NCI-H510A treated with DMSO at 0.1 percent for 48 hours (cell line): ENCODE measurements at places on chromosomes 5 and 9.

- no peak for DNase-seq
Observed at GRCh38 chr9:134634176-134634575, 7.4 kb upstream of the COL5A1 start.

DNA sequence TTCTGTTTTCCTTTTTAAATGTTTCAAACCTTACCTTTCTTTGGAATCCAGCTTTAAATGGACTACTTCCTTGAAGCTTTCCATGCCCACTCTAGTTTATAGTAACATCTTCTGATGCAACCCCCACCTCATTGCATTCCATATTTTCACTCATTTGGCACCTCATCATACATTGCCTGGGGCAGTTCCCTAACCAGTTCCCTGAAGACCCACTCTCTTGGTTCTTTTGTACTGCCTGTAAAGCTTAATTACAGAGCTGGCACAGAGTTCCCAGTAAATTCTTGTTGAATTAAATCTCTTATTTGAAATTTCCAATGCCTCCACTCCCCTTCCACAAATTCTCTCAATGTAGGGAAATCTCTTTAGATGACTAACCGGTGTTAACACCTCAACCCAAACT, 257.2 kb downstream of the ARRDC3 start:
- no peak for DNase-seq

GRCh38 chr9:30310711-30311110, 2073.7 kb upstream of the ACO1 start:
- DNase-seq = no peak

DNA sequence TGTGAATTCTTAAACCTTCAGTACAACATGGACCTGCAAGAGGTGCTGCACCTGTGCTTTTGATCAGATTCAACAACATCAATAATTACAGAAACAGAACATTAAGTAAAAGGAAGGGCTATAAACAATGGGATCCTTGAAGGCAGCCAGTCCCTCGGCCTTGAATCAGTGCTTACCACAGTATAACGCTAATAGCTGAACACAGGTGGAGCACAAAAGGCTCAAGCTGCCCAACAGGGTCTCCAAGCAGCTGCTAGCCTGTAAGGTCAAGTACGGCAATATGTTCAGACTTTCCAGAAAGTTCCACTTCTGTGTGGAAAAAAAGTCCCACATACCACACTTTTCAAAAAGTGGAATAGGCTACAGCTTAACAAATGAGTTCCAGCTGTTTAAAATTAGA, 61.9 kb upstream of the ITGA1 start:
- DNase-seq = no peak

- DNase-seq = no peak
Observed at GRCh38 chr5:77893225-77893860, 117.2 kb upstream of the TBCA start.

DNA sequence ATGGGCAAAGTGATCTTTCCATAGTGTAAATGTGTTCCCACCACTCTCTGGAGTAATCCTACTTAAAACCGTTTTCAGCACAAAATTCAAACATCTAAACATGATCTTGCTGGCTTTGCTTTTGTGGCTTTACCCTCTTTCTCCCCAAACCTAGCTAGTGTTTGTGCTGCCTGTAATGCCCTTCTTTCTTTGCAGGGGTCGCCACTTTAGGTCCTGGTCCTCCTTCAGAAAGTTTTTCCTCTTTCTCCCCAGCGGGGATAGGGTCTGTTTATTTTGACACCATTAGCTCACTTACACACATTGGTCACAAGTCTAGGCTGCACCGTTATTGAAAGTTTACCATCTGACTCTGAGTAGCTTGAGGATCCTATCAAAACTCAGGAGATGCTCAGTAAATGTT, 736 bp upstream of the HSD17B4 start:
- no peak for DNase-seq

GRCh38 chr5:172605466-172605865, 35.6 kb upstream of the NEURL1B start:
- DNase-seq = no peak

- DNase-seq = no peak
Observed at GRCh38 chr9:114091711-114092110, 7.4 kb downstream of the KIF12 start.

DNA sequence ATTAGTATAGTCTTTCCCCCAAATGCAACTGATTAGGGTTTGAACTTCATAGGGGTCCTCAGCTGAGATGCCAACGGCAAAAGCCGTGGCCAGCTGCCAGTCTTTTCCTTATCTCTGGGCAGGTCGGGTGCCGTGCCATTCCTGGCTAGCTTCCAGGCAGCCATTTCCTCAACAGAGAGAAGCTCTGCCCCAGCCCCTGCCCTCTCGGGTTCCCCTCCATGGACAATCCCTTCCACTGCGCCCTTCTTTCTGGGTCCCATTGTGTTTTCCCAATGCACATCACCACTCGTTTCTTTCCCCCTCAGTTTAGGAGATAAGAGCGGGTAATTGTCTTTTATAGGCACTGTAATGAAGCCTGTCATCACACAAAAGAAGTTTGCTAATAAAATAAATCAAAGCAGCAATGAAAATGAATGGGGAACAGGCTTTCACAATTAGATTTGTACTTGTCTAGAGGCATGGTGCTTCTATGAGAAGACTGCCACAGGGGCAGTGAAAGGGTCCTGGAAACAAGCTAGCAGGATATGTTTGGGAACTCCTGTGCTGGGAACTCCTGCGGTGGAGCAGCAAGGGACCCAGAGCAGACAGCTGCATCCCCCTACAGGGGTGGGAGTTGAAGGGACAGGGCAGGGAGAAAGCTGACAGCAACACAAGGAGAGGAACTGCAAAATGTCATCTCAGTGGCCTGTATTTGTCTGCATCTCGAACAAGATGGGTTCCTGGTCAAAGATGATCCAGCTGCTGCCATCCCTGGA, 48.0 kb upstream of the SAP30L start:
- peak; percentile 36 for DNase-seq

DNA sequence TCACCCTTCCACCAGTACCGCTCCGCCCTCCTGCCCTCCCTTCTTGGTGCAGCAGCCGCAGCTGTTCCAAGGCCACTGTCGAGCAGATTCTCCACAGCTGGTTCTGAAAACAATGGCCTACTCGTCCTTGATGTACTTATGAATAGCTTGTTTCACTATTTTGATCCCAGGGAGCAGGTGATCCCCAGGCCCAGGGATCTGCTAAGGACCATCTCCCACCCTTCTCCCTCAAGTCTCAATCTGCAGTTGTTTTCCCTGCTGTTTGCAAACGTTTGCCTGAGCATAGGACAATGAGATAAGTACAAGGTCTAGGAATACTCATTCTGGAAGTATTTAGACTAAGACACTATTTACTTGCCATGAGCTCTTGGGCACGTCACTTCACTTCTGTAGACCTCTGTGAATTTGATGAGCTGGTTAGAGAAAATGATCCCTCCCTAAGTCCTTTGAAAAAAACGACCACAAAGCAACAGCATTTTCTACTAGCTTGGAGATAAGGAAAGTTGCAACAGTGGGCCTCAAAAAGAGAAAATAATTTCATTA, 1.8 kb downstream of the LURAP1L start:
- peak; percentile 93 for DNase-seq

GRCh38 chr9:33116860-33117259, 40.4 kb upstream of the SMU1 start:
- DNase-seq = no peak

DNA sequence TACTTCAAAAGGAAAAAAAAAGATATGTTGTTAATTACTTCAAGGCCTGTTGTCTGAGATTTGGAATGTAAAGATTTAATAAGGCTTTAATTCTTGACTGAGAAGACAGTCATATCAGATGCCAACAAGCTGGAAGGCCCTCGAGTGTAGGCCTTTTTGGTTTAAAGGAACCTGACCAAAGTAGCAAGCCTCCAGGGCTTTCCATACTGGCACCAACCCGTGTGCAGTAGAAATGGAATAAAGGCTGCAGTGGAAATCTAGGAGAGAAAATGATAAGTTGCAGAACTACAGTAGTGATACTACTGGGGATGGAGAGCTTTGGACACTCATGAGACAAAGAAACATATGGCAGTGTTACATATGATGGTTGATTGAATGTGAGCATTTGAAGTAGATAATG, 358.0 kb downstream of the TAF11L14 start:
- no peak for DNase-seq

DNA sequence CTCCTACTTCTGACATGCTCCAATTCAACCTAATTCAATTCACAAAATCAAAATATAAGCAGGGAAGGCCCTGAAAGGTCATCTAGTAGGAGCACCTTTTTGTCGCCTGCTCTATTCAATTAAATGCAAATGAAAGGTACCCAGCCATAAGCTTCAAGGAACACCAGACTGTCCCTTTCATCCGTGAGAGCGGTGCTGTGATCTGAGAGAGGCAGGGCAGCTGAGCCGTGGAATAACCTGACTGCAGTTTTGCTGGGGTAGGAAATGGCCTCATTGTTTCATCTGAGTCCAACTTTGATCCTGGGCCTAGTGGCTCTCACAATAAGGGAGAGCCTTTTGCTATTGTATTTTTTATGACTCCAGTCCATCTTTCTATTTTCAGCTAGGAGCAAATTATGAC, 39.8 kb upstream of the GLRA1 start:
- DNase-seq = no peak

DNA sequence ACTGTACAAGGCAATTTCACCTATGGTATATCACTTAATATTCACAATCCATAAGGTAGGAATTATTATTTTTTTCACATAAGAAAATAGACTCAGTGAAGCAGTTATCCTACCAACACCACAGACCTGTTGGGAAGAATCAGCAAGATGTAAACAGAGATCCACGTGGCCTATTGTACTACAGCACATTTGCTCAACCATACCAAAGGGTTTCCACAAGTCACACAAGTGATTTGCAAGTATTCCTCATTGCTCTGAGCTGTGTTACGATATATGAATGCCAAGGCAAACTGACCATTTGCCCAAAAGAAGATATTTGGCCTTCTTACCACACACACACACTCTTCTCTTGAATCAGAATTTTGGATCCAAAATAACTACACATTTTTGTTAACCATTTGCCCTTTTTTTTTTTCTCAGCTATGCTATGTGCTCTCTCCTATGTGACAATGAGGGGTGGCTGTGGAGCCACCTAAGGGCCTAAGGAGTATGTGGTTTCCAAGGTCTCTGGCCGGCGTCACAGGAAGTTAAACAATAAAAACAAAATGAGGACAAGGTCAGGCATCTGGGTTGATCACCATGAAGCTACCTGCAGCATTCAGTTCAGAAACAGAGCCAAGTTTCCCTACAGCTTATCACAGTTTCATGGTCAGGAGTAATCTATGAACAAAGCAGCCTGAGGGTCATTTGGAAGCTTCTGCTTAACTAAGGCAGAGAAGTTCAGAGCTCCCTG, 171.0 kb upstream of the FREM1 start:
- no peak for DNase-seq

DNA sequence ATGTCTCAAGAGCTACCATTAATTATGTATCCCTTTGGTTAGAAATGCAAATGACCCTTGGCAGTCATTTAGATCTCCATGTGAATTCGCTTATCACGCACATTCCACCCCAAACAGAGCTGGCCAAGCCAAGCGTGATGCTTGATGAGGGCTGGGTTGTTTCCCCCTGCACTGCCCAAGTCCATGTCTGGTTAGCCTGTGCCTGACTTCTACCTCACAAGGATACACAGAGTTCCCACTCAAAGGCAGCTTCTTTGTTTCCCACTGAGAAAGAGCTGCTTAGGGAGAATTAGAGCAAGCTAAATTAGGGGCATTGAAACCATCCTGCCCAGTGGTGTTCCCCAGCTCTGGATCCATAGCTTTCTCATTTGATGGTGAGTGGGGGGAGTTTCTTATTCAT, 87.2 kb downstream of the FSTL4 start:
- no peak for DNase-seq

DNA sequence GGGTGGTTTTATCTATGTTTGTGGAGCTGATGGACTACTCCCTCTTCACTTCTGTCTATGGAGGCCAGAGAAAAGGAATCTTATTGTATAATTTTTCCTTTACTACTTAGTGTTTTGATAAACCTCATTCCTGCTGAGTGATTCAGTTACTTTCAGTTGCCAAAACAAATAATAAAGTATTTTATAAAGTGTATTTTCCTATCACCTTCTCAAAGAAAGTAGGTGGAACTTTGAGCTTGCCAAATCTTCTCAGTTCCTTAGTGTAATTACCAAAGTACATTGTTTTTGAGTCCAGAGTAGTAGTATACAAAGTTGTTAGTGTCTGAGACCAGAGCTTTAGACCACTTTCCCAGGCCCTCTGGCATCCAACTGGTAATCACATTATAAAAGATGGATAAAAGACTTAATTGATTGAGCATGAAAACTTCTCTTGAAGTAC, 13.5 kb downstream of the RABGAP1 start:
- DNase-seq = no peak

GRCh38 chr9:71632776-71633175, 135.5 kb downstream of the CEMIP2 start:
- no peak for DNase-seq

DNA sequence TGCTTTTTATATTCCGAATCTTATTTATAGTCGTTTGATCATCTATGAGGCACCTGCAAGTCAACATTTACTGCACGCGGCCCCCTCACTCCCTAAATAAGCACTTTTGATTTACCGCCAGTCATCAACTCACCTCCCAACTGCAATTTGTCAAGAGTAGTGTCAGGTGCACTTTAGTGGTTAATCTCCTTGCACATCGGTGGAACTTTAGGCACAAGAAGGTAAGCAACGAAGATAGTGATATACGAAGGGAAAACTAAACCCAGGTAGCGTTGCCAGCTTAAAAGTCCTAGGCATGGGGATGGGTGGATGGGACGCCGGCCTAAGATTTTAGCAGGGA, 513 bp upstream of the RNF180 start:
- DNase-seq = peak; percentile 8

DNA sequence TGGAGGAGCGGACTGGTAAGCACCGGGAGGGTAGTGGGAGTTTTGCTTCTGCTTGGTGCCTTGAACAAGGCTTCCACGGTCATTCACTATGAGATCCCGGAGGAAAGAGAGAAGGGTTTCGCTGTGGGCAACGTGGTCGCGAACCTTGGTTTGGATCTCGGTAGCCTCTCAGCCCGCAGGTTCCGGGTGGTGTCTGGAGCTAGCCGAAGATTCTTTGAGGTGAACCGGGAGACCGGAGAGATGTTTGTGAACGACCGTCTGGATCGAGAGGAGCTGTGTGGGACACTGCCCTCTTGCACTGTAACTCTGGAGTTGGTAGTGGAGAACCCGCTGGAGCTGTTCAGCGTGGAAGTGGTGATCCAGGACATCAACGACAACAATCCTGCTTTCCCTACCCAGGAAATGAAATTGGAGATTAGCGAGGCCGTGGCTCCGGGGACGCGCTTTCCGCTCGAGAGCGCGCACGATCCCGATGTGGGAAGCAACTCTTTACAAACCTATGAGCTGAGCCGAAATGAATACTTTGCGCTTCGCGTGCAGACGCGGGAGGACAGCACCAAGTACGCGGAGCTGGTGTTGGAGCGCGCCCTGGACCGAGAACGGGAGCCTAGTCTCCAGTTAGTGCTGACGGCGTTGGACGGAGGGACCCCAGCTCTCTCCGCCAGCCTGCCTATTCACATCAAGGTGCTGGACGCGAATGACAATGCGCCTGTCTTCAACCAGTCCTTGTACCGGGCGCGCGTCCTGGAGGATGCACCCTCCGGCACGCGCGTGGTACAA, 556 bp downstream of the PCDHGC3 start:
- DNase-seq = peak; percentile 38

- DNase-seq = peak; percentile 45
Observed at GRCh38 chr9:114861922-114862605, 56.2 kb upstream of the TNFSF15 start.

- peak; percentile 12 for DNase-seq
Observed at GRCh38 chr9:74577956-74578355, 80.8 kb downstream of the RORB start.

- no peak for DNase-seq
Observed at GRCh38 chr5:133295520-133295919, 243.7 kb downstream of the HSPA4 start.

- DNase-seq = no peak
Observed at GRCh38 chr9:135566552-135566951, 5.0 kb downstream of the PAEP start.
